ENCODE measurements at places on chromosomes 1 and 21. TPM values are rescaled to one million over a fixed set of nuclear protein-coding genes. Genes with fewer than 3 reads are reported as not detected.

The RHCE gene
- total RNA-seq: 1.0 TPM

The HFM1 gene
- total RNA-seq: 2.1 TPM

The FMO1 gene
- total RNA-seq: 0.54 TPM

The ANGPTL1 gene
- total RNA-seq: 7.5 TPM

The SH2D5 gene
- total RNA-seq: not detected

The FMO2 gene
- 59.2 TPM for total RNA-seq

The KISS1 gene
- total RNA-seq: not detected

The RAD54L gene
- total RNA-seq: 0.48 TPM

The CCDC185 gene
- not detected for total RNA-seq

The FCGR1A gene
- 0.46 TPM for total RNA-seq

The KRTAP19-2 gene
- total RNA-seq: not detected

The FMO3 gene
- total RNA-seq: 1.2 TPM

The SYPL2 gene
- 28.9 TPM for total RNA-seq

The FCRL4 gene
- not detected for total RNA-seq

The LAMC1 gene
- total RNA-seq: 87.5 TPM

The S100A8 gene
- total RNA-seq: 42.5 TPM

The SELE gene
- total RNA-seq: 0.65 TPM
